ENCODE measurements at places on chromosomes 13 and 19.

DNA sequence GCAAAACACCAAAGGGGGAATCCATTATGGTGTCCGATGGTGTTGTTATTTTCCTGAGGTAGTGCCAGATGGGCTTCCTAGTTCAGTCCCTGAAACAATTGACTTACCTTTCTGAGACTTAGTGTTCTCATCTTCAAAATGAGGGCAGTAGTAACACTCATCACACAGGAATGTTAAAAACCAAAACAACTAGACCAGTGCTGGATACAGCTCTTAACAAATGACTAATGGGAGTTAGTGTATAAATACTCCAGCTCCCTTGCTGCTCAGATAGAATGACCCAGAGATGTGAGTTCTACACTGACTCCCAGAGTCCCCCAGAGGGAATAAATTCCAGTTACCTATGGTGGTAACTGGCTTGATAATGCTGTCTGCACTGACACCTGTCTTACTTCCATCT is 49.9 kb downstream of the MBD3L2B start:
- no peak for DNase-seq

DNA sequence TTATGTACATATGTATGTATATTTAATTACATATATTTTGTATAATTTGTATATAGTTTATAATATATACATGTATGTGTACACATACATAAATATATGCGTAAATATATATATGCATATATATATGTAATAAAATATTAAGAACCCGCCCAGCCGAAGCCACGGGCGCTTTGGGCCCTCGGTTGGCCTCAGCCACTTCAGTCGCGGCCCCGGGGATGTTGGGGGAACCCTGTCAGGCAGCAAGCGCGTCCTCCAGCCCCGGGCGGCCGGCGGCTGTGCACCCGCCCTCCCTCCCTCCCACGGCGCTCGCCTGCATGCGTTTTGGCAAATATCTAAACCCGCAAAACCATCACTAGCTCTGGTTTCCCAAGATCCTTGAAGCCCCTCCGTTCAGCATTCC is 7.9 kb upstream of the ZNF606 start:
- DNase-seq = no peak

- DNase-seq = no peak
These were observed at the start of gene ZIK1 for GRCh38 chr19:57583521-57584416. ZIK1 (plus strand) TSS chr19:57584145; CDS start chr19:57584357, 212 bp downstream.

- DNase-seq = no peak
These were observed 36.8 kb upstream of the SEMA6B start for GRCh38 chr19:4596033-4596904.

DNA sequence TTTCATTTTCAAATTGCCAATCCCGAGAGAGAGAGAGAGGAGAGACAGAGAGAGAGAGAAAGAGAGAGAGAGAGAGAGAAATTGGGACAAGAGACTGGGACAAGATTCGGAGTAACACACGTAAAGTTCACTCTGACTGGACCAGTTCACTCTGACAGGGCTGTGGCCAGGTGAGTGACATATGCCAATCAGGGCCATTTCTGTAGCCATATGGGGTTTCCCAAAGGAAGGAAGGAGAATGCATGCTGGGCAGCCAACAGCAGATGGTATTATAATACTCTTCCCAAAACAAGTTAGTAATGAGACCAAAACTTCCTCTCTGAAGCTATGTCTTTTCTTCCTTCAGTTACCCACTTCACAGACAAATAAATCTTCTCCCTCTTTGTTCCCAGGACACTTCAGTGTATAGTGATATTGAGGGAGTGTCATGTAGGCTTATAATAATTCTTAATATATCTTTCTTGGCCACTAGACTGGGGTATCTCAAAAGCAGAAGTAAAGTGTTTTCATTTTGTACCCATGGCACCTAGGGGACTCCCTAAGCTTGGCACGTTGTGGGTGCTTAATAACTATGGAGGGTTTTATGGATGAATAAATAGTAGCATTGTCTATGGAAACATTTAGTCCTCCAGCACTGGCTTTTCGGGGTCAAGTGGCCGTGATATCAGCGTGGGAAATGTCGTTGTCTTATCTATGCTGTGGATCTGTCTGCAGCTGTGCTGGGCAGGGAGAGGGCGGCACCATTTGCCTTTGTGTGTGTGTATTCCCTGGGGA is 51.6 kb downstream of the SERP2 start:
- no peak for DNase-seq

GRCh38 chr19:55809381-55810058 is 22.3 kb downstream of the NLRP11 start:
- peak; percentile 47 for DNase-seq

- DNase-seq = peak; percentile 44
These were observed at the start of gene SEMA6B for GRCh38 chr19:4559569-4559968. SEMA6B (minus strand) TSS chr19:4559684; CDS start chr19:4558457, 1,227 bp downstream.

DNA sequence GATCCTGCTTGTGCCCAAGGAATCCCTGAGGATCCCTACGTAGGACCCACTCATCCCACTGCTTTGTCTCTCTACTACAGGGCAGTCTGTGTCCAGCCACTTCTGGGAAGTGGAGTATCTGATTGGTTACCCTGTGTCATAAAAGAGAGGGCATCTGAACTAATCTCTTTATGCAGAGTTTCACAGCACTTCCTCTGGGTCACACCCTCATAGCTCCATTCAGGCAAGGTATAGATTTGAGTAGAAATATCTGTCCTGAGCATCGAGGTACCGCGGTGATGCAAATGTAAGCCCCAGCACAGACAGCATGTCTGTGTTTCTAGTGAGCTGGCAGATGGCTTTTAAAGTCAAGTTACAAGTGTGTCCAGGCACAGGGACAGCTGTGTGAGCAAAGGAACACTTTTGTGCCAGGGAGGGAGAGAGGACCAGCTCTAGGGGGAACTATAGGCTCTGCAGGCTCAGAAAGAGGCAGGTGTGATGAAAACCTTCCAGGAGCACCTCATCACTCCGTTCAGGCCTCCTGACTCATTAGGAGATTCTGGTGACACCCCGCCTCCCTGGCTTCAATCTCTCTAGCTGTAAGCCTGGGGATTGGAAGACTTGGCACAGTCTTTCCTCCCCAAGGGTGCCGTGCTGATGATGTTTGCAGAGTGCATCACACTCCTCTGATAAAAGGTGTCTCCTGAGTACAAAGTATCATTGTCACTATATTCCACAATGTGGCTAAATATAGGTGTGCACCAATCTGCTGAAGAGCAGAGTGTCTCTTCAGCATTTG is 84.3 kb upstream of the UBL3 start:
- no peak for DNase-seq

GRCh38 chr13:113452942-113453901 is at the start of gene ADPRHL1:
ADPRHL1 (minus strand) TSS chr13:113453488; CDS start chr13:113453437, 51 bp downstream.
- DNase-seq = no peak

DNA sequence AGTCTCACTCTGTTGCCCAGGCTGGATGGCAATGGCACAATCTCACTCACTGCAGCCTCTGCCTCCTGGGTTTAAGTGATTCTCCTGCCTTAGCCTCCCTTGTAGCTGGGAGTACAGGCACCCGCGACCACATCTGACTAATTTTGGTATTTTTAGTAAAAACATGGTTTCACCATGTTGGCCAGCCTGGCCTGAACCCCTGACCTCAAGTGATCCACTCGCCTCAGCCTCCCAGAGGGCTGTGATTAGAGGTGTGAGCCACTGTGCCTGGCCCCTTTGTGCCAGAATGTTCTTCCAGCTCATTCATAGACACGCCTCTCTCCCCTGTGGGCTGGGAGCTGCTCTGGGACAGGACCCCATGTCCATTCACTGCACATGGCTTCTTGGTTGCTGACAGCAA is 9.1 kb downstream of the MYDGF start:
- DNase-seq = no peak

- DNase-seq = no peak
These were observed 38.2 kb upstream of the IGFL1 start for GRCh38 chr19:46191356-46191755.

DNA sequence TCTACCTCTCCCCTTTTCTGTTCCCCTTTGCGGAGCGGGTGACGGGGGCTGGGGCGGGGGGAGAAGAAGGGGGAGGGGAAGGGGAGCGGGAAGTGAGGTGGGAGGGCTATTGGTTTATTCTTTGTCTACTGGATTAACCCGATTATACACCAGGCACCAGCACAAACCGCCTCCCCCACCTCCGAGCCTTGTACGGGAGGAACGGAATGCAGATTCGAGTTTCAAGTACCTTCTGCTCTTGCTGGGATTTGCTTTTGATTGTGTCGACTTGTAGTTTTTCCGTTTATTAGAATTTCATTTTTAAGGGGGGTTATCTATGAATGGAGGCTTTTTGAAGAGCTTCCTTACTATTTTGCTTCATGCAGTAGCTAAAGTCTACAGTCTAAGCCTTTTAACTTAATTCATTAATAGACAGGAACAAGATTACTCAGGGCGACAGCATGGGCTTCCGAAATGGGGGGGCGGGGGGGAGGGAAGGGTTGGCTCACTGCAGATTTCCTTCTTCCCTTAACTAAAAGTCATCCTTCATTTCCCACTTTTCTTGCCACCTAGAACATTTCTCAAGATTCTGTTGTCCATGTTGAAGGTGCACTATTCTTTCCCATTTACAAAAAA is 937 bp upstream of the SPRY2 start:
- no peak for DNase-seq

GRCh38 chr19:2982983-2983350 is 5.6 kb downstream of the TLE6 start:
- DNase-seq = no peak

- DNase-seq = no peak
These were observed 2695.8 kb downstream of the PCDH9 start for GRCh38 chr13:64534302-64534701.

DNA sequence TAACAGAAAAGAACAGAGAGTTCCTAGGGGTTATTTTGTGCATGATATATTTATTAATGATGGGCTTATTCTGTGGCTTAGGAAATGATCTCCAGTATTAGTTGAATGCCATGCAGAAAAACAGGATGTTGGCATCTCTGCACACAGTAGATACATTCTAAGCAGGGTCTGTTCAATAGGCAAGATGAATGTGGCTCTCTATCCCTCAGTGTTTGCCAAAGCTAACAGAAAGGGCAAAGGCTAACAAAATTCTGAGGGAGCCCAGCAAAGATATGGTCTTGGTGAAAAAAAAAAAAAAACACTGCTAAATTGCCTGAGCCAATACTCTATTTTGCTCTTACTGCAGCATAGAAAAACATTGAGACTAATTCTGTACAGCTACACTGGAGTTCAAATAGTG is 1095.8 kb downstream of the UQCRFS1 start:
- DNase-seq = no peak

GRCh38 chr19:34228762-34229161 is 25.6 kb upstream of the GARRE1 start:
- no peak for DNase-seq

DNA sequence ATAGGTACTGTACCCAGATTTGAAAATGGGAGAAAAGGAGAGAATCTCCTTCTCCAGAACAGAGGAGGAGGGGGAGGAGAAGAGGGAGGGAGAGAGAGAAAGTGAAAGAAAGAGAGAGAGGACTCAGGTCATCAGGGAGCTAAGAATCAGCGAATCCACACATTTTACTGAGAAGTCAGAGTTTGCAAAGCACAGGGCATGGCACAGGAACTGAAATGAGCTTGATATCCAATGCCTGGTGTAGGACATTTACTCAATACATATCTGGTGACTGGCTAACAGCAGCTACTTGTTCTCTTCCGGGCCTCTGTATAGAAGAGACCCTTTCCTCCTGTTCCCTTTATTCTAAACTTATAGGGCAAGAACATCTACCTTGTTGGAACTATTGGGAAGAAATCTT is 375.1 kb downstream of the KLF5 start:
- DNase-seq = no peak
